ENCODE measurements at places on chromosomes 11 and 22.

DNA sequence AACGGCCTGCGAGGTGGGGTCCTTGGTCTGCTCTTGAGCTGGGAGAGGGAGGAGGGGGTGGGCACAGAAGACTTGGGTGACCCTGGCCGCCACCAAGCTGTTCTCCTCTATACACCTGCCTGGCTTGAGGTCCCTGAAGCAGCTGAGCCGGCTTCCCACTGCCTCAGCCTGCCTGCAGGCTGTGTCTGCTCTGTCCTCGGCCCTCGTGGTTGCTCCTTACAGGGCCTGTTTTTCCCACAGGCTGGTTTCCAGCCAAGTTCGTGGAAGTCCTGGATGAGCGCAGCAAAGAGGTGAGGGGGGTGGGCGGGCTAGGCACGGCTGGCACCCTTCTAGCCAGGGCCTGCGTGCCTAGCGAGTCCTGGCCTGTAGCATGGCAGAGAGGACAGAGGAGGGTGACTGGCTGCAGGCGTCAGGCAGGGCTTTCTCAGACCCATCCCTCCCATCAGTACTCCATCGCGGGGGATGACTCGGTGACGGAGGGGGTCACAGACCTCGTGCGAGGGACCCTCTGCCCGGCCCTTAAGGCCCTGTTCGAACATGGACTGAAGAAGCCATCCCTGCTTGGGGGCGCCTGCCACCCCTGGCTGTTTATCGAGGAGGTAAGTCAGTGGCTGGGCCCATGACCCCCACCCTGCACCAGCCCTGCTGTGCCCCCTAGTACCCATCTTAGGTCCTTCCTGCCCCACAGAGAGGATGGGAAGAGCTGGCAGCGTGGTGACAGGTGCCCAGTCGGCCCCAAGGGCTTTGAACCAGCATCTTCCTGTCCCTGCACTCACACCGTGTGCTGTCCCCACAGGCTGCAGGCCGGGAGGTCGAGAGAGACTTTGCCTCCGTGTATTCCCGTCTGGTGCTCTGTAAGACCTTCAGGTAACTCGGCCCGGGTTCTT lies 37.7 kb downstream of the SGSM3 start:
- DNase-seq, result no peak

DNA sequence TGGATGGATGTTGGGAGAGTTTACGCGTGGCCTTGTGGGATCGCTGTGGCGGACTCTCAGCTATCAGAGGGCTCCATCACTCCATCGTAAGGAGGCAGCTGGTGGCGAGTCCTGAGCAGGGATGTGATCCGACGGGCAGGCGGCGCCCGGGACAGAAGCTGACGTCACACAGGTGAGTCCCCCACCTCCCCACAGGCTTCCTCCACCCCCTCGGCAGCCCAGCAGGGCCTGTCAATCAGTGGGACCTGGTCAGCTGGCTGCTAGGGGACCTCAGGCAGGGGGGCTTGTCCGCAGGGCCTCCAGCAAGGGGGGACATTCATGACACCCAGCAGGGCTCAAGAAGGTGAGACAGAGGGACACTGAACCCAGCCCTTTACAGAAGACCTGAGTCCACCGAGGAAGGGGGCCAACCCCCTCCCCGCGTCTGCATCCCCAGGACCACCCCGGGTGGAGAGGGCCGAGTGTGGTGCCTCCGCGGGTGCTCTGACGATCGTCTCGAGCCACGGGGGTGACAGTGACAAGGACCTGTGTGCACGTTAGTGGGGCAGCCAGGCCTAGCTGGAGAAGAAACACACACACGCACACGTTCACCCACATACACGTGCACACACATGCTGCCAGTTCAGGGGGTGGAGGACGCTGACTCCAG lies 7.1 kb downstream of the HRAS start:
- no peak for DNase-seq

- no peak for DNase-seq
These were observed 15.2 kb downstream of the PRR33 start for GRCh38 chr11:1876361-1877063.

GRCh38 chr22:33028234-33028633 lies 29.9 kb downstream of the SYN3 start:
- DNase-seq, result no peak

DNA sequence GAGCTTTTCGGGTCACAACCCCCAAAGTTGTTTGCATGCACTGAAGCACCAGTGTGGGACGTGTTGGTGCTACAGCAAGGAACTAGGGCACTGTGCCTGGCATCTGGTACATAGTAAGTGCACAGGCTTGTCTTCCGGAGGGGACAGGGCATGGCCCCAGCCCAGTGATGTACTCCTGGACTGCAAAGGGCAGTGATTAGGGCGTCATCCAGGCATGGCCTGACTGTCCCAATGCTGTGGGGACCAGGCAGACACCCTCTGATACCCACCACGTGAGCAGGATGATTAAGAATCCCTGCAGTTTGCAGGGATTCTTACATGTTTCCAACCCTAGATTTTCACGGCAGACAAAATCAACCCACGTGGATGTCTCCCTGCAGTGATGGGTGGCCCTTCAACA lies 50.0 kb upstream of the RFPL3 start:
- DNase-seq, result no peak

- peak; percentile 98 for DNase-seq
These were observed 22.9 kb upstream of the CHRM4 start for GRCh38 chr11:46414466-46414796.

GRCh38 chr11:44651535-44652155 lies 75.1 kb upstream of the TSPAN18 start:
- no peak for DNase-seq

GRCh38 chr11:77074205-77074604 lies 7.4 kb downstream of the CAPN5 start:
- DNase-seq, result no peak

DNA sequence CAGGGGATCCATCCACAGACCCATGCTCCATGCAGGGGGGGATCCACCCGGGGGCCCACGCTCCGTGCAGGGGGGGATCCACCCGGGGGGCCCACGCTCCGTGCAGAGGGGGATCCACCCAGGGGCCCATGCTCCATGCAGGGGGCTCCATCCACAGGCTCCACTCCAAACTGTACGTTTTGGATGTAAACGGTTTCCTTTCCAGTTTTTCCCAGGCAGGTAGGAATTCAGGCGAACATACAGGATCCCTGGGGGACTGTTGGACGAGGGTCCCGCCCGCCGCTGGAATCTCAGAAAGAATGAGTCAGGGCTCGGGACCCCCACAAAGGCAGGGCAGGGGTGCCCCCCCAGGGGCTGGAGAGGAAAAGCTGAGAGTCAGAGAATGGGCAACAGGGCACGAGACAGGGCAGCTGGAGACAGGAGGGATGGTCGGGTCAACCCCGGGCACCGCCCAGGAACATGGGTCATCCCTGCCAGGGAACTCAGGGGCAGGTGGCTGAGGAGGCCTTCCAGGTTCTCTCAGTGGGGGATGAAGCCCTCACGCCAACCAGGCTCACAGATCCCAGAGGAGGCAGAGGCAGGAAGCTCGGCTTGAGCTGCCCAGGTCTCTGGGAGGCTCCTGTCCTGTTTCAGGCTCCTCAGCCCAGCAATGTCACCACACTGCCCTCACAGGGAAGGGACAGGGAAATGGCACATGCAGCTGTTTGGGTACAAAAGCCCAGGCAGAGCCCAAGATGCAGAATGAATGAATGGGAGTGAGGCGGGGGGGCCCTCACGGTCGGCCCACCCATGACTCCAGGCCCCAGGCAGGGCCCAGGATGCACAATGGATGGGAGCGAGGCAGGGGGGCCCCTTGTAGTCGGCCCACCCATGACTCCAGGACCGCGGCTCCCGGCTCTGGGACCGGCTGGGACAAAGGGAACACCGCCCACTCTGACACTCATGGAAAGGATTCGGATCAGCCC lies 200.2 kb downstream of the BRD1 start:
- no peak for DNase-seq

DNA sequence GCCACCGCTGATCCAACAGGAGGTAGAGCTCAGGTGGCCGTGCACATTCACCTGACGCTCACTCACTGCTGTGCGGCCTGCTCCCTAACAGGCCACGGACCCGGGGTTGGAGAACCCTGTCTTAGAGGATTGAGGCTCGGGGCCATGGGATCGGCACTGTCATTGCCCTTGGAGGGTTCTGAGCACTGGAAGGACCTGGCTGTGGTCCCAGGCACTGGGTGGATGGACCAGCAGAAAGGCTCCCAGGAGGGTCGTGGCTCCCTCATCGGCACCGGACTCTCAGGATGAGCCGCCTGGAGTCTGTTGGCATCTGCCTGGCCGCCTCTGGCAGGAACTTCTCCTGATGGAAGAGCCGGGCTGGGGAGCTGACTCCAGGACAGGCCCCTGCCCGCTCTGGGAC lies 6.5 kb downstream of the KCNQ1 start:
- no peak for DNase-seq

GRCh38 chr11:34846467-34846866 lies 69.7 kb downstream of the APIP start:
- DNase-seq, result no peak
